GM13977 (cell line): ENCODE measurements at places on chromosomes 6 and 20.

GRCh38 chr20:12715991-12716680 is 292.6 kb upstream of the SPTLC3 start:
- no peak for DNase-seq

- DNase-seq = no peak
Observed at GRCh38 chr6:18142591-18142861, 12.4 kb downstream of the TPMT start.

- no peak for DNase-seq
Observed at GRCh38 chr6:111278731-111279130, 191.4 kb downstream of the SLC16A10 start.

GRCh38 chr6:128491610-128492206 is 28.7 kb downstream of the PTPRK start:
- DNase-seq = no peak

DNA sequence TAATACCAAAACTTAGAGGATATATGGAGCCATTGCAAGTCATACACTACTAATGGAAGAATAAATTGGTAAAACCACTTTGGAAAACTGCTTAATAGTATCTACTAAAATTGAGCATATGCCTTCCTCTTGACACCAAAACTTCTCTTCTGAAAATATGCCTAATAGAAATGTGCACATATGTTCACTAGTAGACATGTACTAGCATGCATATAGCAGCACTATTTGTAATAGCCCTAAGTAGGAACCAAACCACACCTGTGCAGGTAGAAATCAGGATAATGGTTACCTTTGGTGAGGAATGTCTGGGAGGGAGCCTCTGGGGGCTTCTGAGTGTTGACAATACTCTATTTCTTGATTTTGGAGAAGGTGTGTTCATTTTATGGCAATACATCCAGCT is 424.8 kb upstream of the BTBD3 start:
- DNase-seq = no peak

DNA sequence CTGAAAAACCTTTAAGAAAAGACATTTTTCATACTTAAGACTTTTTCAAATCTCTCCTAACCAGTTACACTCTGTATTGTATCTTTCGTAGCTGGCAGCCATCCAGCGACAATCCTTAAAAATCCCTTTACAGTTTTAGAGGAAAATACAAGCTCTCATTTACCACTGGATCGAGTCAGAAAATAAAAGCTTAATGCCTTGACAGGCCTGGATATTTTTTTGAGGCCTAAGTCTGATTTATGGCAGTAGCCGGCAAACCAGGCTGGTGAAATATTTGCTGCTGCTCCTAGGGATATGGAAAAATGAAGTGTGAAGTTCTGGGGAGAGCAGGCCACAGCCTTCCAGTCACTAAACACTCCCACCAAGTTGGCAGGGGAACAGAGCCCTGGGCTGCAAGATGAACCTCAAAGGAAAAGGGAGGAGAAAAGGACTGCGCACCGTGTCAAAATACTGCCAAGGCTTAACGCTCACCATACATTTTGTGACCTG is 213.0 kb upstream of the SUPT3H start:
- DNase-seq = no peak

DNA sequence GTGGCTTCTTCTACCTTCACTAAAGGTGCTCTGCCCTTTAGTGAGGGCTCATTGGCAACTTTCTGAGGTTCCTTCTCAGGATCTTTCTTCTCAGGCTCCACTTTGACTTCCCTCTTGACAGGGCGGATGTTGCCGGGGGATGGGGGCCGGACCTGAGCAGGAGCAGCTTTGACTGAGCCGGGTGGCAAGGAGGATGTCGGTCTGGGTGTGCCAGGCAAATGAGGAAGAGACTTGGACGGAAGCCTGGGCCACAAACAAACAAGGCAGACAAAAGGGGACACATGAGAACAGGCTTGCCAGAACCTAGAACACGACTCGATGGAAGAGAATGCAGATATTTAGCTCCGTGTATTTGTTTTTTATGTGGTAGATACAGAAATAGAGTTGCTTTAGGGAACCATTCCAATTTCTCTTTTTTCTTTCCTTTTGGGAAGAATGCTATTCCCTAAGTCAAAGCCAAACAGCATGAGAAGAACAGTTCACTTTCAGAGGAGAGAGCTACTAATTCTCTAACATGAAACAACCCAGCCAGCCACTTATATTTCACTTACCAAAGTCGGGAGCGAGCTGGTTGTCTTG is 76.2 kb upstream of the BCLAF1 start:
- no peak for DNase-seq

- no peak for DNase-seq
Observed at GRCh38 chr20:14709439-14709838, 372.0 kb upstream of the FLRT3 start.

GRCh38 chr6:37502703-37503291 is 3.1 kb upstream of the CCDC167 start:
- no peak for DNase-seq

GRCh38 chr6:54419885-54420284 is 111.6 kb downstream of the TINAG start:
- no peak for DNase-seq

DNA sequence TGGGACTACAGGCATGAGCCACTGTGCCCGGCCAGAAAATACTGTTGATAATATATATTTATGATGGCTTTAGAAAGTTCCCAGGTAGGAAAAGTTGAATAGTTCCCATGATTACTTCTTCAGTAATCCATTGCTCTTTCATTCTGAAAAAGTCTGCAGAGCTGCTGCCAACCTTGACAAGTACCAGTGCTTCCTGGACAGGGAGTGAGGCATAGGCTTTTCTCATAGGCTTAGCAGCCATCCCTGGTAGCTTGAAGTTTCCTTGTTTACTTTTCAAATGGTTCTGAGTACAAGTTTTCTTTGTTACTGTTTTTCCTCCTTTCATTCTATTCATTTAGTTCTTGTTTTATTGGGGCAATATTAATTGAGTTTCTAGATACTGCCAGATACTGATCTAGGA is 7.8 kb downstream of the RWDD1 start:
- DNase-seq = no peak

DNA sequence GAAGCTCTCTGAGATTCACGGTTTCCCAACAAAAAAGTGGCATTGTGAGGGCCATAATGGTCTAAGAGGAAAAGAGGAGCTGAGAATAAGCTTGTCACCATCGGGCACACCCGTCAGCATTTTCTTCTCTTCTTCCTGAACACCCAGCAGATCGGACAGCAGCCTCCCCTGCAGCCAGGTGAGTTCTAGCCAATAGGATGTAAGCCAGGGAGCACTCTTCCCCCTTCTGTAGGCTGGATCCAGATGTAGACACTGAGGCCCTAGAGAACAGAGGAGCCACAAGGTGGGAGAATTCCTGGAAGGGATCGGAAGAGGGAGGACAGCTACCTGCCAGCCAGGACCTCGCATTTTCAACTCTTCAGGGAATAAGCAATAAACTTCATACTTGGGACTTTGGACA is 228.0 kb downstream of the SYNDIG1 start:
- DNase-seq = no peak

DNA sequence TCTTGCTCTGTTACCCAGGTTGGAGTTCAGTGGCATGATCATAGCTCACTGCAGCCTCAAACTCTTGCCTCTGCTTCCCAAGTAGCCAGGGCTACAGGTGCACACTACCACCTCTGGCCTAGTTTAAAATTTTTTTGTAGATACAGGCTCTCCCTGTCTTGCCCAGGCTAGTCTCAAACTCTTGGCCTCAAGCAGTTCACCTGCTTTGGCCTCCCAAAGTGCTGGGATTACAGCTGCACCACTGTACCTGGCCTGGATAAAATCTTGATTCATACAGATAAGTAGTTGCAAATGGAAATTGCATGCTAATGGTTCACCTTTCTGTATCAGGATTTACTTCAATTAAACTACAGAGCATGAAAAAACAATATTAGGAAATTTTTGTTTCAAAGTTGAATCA is 4.2 kb downstream of the CD2AP start:
- no peak for DNase-seq

- DNase-seq = no peak
Observed at GRCh38 chr20:31974951-31975487, 7.1 kb downstream of the XKR7 start.

GRCh38 chr20:23356203-23356602 is 5.6 kb downstream of the NXT1 start:
- no peak for DNase-seq

DNA sequence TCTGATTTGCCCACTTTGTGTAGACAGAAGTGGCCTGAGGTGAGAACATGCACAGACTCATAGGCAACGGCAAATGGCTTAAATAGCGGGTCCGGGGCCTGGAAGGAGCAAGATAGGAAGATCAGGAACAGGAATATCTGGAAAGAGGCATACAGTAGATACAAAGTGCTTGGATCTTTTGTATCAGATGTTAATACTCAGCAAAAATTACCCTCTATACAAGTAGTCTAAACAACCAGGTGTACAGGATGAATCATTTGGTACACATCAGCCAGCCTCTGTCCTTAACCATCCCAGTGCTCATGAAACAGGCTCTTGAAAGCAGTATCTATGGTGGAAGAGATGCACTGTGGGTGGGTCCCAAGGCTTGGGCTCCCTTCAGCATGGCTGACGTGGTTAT is 28.9 kb upstream of the HLA-C start:
- DNase-seq = no peak

DNA sequence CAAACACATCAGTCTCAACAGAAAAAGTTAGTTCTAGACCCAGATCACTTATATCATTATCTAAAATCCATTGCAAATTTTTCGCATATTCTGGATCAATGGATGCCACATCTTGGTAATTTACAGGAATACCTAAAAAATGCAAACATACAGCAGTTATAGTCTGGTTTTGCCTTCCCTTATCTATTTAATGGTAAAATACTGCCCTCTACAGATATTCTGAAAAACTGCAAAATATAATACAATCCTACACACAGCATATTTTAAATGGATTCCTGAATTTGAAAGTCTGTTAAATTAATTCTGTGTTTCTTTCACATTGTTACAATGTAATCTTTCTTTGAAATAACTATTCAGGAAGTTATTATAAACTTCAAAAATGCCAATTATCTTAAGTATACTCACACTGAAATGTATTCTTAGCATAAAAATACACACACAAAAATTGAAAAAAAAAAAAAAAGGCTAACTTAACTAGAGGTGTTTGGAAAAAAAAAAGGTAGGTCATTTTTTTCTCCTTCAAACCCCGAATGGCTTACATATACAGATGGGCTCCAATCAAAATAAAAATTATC is 88.4 kb downstream of the HACE1 start:
- DNase-seq = peak; percentile 25

GRCh38 chr6:167919349-167919748 is 78.1 kb upstream of the KIF25 start:
- DNase-seq = no peak

DNA sequence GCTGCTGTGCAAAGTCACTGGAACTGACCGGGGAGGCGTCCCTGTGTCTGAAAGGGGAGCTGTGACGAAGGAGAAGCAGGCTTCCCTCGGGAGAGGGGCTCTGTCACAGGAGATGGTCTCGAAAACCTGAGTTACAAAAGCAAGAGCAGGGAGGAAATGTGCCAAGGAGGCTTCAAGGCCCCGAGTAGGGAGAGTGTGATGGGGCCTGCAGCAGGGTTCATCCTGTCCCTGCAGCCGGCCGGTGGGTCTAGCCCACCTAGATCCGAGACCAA is 16.7 kb downstream of the DYNLT1 start:
- DNase-seq = no peak

GRCh38 chr6:121437851-121438651 is 2.6 kb downstream of the GJA1 start:
- no peak for DNase-seq

GRCh38 chr6:121559611-121560269 is 124.3 kb downstream of the GJA1 start:
- no peak for DNase-seq

- no peak for DNase-seq
Observed at GRCh38 chr20:611047-611842, 1.1 kb upstream of the TCF15 start.

DNA sequence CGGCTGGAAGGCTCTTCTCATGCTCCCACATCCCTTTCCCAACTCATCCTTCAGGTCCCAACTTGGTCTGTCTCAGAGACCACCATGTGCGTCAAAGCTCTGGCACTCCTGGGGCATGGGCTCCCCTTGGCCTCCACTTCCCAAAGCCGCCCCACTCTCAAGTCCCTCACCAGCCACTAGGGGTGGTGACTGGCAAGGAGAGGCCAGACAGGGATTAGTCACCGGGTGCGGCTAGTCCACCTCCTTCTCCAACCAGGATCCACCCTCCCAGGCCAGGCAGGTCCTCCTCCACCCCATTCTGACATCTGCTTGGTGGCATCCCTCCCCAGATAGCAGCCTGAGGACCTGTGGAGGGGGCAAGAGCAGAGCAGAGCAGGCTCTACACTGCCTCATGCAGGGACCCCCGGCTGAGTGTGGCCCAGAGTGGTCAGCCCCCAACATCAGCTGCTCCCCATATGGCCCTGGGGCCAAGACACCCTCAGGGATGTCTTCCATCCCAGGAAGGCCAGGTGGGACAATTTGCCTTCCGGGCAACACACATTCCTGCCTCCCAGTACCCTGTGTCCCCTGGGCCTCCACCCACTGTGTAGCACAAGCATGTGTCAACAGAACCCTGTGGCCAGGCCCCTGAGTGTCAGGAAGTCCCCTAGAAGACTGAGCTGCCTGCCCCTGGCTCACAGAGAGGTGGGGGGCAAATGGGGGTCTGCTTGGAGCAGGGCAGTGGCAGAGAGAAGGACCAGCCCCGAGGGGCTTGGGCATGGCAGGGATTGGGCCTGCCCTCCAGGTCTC is 29.2 kb downstream of the YTHDF1 start:
- no peak for DNase-seq
